AG09319 (cell line): ENCODE measurements at places on chromosomes 11 and 22.

- no peak for DNase-seq
Observed at GRCh38 chr11:121631456-121631855, 178.7 kb upstream of the SORL1-AS1 start.

- no peak for DNase-seq
Observed at GRCh38 chr11:86490582-86490981, 115.9 kb downstream of the CCDC81 start.

- DNase-seq = no peak
Observed at GRCh38 chr11:91158891-91159537, 936.2 kb upstream of the CHORDC1 start.

DNA sequence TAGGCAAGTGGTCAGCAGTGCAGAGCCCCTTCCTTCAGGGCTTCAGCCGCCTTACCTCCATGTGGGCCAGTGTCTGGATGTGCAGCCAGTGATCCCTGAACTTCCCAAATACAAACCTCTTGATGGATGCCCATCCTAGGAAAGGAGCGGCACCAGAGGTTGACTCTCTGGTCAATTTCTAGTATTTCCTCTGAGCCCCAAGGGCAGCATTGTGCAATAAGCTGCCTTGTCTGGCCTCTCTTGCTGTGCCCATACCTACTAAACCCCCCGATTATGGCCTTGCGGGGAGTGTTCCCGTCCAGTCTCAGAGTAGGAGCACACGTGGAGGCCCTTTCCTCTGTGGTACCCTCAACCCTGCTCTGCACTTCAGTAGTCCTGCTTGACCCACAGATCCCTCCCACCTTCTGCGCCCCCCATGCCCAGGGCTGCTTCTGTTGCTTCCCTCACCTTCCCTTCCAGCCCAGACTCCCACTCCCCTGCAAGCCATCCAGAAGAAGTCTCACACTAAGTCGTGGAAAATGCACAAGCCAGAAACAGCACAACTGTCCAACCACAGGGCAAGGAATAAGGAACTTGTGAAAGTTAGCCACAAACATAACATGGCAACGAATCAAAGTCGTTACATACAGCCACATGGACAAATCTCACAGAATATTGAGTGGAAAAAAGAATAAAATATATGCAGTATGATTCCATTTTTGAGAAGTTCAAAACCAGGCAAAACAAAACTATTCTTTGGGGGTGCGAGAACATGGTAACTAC is 39.6 kb upstream of the HORMAD2 start:
- DNase-seq = no peak

- no peak for DNase-seq
Observed at GRCh38 chr11:48261600-48261999, 2.1 kb upstream of the OR4X1 start.

GRCh38 chr11:62105667-62106191 is 18.1 kb upstream of the INCENP start:
- DNase-seq = no peak

GRCh38 chr22:44309647-44310046 is 3.1 kb downstream of the SHISAL1 start:
- no peak for DNase-seq

- DNase-seq = peak; percentile 25
Observed at GRCh38 chr11:7046474-7047175, 26.3 kb downstream of the NLRP14 start.

DNA sequence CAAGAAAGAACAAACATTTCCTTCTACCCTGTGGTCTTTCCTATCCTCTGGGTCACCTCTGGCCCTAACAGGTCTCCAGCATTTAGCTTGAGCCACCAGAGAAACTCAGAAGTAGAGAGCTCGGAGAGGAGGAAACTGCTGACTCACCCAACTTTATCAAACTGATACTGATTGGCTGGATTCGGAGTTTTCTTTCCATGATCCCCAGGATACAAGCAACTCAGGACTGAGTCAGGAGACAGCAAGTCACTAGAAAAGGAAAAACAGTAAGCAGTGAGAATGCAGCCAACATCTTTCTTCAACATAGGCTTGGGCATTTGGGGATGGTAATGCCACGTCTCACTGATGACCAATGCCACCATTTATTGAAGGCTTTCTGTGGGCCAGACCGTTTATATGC is 32.7 kb downstream of the THOC5 start:
- DNase-seq = no peak

DNA sequence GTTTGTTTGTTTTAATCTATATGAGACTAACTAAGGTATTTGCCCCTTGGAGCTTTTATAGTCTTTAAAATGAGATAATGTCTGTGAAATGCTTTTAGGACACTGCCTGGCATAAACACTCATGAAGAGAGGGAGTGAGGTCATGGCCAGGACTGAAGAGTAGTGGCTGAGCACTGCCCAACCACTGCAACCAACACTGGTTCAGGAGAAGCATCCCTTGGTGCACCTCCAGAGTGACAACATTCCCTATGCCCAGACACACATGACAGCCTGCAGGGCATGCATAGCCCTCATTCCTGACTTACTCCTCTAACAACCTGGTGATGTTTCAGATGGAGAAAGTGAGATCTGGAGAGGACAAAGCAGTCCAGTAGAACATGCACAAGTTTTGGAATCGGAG is 36.1 kb downstream of the ME3 start:
- DNase-seq = no peak

GRCh38 chr22:17674152-17674551 is 35.6 kb downstream of the BCL2L13 start:
- no peak for DNase-seq

GRCh38 chr11:73493956-73494598 is 103.8 kb downstream of the FAM168A start:
- no peak for DNase-seq

DNA sequence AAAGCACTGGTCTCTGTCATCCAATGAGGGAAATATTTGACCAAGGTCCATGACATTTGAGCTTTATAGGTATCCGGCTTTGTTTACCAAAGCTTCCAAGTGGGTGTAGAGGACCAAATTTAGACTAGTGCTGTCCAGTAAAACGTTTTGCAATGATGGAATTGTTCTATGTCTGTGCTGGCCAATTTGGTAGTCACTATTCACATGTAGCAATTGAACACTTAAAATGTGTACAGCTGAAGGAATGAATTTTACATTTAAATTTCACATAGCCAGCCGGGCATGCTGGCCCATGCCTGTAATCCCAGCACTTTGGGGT is 118.0 kb downstream of the PKNOX2 start:
- DNase-seq = no peak

GRCh38 chr11:57222239-57222638 is 14.8 kb downstream of the APLNR start:
- no peak for DNase-seq

DNA sequence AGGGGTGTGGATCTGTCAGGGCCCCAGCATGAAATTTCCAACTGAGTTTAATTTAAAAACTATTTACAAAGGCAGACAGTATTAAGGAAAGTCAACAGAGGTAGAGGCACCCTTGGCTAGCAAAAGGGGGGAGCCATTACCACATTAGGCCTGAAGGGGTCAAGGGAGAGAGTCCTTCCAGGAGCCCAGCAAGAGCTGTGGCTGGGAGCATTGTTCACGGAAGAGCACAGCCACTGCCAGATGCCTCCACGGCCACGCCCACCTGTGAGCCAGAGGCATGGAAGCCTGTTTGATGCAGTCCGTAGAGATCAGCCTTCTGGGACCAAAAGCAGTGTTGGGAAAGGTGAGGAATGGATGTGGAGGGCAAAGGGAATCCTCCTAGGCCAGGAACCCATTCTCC is 102.6 kb downstream of the GALNT18 start:
- no peak for DNase-seq

GRCh38 chr11:78688460-78688859 is 113.8 kb upstream of the NARS2 start:
- DNase-seq = no peak

DNA sequence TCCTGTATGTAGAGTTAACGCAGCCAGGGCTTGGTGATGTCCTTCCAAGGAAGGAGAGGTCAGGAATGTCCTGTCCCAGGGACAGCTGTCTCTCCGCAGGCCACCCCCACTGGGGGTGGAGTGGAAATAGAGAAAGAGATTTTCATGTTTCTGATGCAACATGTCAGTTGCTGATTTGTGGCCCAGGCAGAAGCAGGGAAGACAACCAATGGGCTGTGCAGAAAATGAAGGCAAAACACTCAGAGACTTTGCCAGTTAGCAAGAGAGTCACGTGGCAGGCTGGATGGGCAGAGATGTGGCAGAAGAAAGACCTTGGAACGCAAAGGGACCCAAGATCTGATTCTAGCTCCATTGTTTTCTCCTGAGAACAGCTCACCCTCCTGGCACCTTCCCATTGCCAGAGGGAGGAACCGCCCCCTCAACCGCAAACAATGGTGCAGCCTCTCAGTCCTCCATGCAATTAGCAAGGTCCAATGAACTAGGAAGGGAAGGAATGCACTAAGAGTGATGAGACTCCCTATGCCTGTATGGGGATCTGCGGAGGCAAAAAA is 71.0 kb downstream of the SYN3 start:
- DNase-seq = peak; percentile 14

DNA sequence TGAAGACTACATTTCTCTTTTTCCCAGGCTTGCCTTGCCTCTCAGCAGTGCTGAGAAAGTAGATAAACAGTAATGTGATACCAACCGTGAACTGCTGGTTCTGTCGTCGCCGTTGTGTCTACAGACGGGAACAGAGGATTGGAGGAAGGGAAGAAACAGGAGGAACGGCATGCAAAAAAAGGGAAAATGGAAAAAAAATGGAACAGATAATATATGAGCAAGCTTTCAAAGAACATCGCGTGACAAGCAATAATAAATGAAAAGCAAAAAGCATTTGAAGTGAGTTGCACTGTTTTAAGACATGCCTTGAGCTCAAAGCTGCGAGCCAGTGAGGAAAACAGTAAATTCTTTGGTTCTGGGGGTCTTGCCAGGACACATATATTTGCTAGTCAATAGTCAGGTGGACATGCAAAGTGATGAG is 305.9 kb downstream of the CADM1 start:
- no peak for DNase-seq

DNA sequence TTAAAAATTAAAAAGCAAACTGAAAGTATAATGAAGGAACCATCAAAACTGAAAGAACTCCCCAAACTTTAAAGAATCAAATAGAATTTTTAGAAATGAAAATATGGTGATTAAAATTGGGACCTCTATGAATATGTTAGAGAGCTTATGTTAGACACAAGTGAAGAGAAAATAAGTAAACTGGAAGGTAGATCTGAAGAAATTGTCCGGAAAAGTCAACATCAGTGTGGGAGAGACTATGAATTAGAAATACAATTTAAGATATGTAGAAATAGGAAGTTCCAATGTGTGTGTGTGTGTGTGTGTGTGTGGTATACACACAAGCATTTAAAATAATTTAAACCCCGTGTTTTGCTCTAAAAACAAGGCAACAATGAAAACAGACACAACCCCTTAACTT is 4.9 kb upstream of the OR8B4 start:
- no peak for DNase-seq

- peak; percentile 41 for DNase-seq
Observed at GRCh38 chr22:40922484-40923303, 28.5 kb upstream of the RBX1 start.

- DNase-seq = no peak
Observed at GRCh38 chr11:19697721-19698121, 14.9 kb upstream of the NAV2 start.

GRCh38 chr11:42841556-42841955 is 470.2 kb upstream of the API5 start:
- DNase-seq = no peak

GRCh38 chr11:26028393-26028911 is 303.5 kb upstream of the ANO3 start:
- peak; percentile 8 for DNase-seq

DNA sequence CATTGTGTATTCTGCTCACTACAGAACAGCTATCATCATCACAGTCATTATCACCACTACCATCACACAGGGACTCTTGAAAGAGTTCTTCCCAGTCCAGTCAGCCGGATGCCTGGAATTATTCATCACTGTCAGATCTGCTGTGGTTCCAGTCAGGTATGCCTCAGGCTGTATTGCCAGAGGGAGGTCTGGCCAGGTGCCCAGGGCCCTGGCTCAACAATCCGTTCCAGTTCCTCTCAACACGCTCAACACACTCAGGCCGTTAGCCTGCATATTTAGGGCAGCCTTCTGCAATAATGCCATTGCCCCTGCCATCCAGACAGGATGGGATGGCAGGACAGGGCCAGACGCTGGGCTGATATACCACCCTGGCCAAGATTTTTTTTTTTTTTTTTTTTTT is 28.6 kb upstream of the RASL10A start:
- peak; percentile 75 for DNase-seq

GRCh38 chr11:38095268-38095667 is 1497.2 kb upstream of the RAG2 start:
- DNase-seq = no peak

GRCh38 chr11:2582351-2582945 is 117.3 kb downstream of the KCNQ1OT1 start:
- DNase-seq = no peak

GRCh38 chr11:132122735-132123134 is 752.3 kb downstream of the NTM start:
- no peak for DNase-seq

DNA sequence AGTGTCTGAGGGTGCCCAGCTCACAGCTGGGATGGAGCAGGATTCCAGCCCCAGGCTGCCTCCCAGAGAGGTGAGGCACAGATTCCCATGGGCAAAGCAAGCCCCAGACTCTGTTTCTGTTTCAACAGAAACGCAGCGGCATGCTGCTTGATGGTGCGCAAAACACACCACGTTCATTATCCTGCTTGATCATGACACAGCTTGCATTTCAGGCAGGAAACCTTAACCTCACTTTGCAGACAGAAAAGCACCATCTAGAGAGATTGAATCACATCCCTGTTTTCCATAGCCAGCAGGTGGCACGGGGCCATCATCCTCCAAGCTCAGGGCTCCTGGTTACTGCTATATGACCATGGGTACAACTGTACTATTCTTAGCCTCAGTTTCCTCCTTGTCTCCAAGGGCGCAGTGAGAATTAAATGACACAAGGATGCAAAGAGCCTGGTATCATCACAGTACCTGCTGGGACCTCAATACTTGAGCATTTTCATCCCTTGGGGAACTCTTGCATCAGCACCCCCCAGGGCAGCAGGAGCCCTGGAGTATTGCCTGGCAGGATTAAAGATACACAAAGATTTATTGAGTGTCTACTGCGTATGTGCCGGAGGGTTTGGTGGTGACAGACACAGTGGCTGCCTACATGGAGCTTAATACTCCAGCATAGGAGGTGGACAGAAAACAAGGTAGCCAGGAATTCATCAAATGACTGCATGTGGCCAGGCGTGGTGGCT is 110.0 kb downstream of the TP53I11 start:
- no peak for DNase-seq

- no peak for DNase-seq
Observed at GRCh38 chr22:24803064-24803542, 2.9 kb upstream of the SGSM1 start.

DNA sequence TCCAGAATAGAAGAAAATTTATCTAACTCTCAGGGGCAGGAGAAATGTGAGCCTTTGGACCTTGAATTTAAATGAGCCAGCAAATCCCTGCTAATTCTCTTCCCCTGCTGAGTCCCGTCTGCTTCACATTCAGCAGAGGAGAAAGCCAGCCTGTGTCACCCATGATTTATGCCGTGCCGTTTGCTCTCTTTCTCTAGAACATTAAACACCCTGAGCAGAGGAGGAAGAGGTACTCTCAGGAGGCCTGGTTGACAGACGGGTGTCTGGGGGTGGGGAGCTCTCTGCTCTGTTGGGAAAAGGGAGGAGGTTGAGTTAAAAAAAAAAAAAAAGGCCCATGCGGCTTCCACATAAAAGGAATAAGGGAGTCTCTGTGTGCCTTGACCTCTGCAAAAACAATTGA is 11.3 kb upstream of the MTMR3 start:
- DNase-seq = no peak
